Stimulated activated naive CD4-positive, alpha-beta T cell treated with Interleukin-2 at 50 U/mL for 16 hours (primary cell): ENCODE measurements at places on chromosomes 3 and 15.

DNA sequence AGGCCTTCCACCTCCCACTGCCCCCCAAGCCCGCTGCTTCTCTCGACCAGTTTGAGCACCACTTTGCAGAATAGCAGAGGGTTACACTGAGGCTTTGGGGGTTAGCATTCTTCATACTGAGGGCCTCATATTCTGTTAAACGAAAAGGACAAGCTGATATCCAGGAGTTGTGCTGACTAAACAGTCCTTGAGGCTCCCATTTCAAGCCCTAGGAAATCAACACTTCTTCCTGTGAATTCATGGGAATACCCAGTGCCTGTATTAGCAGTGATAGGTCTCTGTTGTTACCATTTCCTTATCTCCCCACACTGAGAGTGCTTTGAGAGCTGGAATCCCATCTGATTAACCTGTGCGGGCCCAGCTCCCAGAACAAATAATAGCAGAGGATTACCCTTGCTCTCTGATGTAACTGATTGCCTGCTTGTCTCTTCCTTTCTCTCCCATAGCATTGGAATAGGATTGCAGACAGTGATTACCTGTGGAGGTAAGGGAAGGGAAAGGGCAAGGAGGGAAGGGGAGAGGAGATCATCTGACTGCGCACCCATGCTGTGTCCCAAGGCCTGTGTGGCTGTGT lies 930 bp downstream of the FBXW12 start:
- no peak for DNase-seq

DNA sequence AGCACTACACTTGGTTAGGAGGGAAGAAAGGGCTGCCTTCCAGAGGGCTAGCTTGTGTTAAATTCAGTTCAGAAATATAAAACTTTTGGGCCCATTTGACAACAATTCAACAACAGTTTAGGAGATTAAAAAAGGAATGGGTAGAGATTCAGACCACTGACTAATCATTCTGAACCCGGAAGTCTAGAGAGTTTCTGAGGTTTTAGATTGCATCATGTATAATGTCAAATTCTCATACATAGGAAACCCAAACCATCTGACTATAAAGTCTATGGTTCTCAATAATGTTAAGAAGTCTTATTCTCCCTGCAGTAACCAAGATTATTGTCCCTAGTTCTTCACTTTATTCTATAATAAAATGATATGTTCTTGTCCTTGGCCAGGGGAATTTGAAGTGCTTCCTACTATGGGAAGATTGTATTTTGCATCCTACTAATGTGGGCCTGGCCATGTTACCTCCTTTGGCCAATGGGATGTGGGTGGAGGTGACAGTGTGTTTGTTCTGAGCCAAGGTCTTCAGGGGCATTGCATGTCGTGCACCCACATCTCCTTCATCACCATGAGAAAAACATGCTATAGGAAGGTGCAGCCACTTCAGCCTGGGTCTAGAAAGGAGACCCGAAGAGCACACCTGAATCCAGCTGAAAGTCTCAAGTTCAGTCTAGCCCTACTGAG lies 66.4 kb upstream of the CCNL1 start:
- DNase-seq = no peak

GRCh38 chr15:28901987-28902745 lies 16.4 kb downstream of the APBA2 start:
- no peak for DNase-seq

DNA sequence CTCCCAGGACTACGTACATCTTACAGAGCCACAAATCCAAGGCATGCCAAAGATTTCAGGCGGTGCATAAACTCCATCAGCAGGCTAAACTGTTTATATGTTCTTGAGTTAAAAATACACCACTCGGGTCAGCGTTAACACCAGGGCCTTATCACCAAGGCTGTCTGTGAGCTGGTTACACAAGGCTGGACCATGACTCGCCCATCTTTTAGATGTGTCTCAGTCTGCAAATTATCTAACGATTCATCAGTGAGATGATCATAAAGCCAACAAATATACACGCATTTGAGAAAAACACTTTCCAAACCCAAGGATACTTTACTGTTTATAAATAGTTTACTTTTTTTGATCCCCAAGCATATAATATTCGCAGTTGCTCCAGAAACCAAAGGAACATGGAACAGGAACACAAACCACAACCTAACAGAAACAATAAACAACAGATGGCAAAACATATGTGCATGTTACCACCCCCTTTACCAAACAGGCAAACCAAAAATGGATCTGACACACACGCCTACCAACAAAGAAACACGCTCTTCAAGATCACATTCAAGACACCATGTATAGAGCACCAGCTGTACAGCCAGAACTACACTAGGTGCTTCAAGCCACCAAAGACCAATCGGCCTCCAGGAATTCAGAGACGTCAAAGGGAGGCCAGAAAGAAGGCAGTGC lies 15.4 kb downstream of the LRIG1 start:
- no peak for DNase-seq

DNA sequence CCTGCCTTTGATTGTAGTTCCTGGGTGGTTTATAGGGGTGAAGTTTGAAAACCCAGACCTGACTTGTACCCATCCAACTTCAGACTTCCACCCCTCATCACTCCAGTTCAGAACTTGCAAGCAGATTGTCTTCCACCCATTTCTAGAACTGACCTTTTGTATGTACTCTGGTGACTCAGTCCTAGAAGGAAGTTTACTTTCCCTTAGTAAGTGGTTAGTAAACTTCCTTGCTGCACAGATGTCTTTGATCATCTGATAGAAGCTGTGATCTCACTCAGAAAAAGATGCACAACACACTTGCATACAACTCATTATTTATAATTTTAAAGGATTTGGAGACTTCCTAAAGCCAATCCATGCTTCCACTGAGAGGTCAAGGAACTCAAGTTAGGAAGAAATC lies 368.0 kb downstream of the MFSD1 start:
- no peak for DNase-seq

DNA sequence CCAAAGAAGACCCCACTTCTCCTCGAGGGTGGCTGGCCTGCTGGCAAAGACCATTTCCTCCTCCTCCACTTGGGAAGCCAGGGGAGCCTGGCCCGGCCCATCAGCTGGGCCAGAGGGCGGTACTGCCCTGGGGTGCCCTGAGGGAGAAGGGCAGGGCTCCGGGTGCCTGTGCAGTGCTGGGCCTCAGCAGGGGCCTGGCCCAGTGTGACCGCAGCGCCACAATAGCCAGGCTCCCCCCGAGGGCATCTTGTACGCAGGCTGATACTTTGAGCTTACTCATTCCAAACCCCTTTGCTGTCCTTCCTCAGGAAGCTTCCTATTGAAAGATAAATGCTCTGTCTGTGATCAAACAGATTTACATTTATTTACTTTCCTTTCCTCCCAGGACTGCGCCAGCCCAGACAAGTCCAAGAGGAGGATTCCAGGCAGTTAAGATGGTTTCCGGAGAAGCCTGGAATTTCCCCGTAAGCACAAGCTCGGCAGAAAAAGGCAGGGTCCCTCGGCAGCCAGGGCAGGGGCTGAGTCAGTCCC lies 240.1 kb downstream of the XXYLT1 start:
- no peak for DNase-seq

- no peak for DNase-seq
These were observed 3.8 kb downstream of the PRR23E start for GRCh38 chr3:127196466-127197299.

GRCh38 chr15:46304321-46304720 lies 669.5 kb downstream of the SQOR start:
- DNase-seq = no peak

DNA sequence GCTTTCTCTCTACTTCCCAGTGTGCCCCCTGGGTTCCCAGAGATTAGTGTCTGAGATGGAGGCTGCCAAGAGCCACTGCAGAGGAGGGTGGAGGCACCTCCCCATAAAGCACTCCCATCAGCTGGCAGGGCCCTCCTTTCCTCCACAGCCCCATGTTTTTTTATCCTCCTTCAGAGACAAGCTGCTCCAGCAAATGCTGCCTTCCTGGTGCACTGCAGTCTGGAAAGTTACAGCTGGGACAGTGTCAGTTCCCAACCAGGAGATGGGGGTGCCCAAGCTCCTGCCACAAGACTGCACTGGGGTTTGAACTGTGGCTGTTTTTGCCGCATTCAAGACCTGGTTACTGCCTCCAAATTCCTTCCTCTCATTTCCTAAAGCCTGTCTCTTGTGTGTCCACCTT lies 206.1 kb downstream of the CADPS start:
- DNase-seq = no peak

DNA sequence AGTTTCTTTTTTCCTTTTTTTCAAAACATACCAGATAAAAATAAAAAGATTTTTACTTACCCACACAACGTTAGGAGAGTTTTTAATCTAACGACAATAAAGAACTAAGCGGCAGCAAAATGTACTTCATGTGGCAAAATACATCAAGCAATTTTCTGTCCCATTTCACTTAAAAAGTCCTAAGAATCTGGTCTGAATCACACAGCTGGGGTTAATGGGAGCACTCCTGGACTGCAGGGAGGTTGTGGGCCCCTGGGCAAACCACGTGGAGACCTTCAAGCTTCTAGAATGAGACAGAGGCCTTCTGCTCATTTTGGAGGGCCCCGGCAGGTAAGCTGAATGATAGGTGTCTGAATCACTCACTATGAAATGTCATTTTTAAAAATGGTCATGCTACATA lies 193.8 kb downstream of the RORA start:
- DNase-seq = no peak

GRCh38 chr3:186909078-186909853 lies 21.1 kb upstream of the ST6GAL1 start:
- peak; percentile 78 for DNase-seq

GRCh38 chr3:184558726-184559125 lies 2.9 kb upstream of the EPHB3 start:
- no peak for DNase-seq

GRCh38 chr15:41594801-41595746 lies 36.1 kb downstream of the TYRO3 start:
- no peak for DNase-seq

GRCh38 chr3:7518456-7518855 lies 657.5 kb downstream of the GRM7 start:
- no peak for DNase-seq

DNA sequence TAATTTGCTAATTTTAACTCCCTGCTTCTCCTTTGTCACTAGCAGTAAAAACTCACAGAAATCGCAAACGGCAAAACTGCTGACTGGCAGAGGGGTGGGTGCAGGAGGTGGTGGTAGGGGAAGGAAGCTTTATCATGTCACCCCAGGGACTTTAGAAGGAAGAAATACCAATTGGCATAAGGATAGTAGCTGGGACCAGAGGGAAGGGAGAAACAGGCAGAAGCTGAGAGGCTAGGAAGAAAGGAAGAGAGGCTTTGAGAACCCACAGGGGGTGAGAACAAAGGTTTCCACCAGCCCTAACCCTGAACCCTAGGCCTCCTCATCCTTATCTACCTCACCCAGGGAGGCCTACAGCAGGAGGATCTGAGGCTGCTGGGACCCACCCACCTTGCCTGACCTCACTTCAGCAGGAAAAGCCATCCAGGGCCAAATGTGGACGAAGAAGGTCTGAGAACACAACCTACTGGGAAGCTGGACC lies 10.7 kb downstream of the ITGB5 start:
- DNase-seq = no peak

DNA sequence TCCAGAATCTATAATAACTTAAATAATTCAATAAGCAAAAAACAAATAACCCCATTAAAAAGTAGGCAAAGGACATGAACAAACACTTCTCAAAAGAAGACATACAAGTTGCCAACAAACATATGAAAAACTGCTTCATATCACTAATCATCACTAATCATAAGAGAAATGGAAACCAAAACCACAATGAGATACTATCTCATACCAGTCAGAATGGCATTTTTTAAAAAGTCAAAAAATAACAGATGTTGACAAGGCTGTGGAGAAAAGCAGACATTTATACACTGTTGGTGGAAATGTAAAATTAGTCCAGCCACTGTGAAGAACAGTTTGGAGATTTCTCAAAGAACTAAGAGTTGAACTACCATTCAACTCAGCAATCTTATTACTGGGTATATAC lies 19.5 kb upstream of the ZMAT3 start:
- no peak for DNase-seq
